A549 treated with AZD2906 at 1 μM for 4 hours (cell line): ENCODE measurements at places on chromosomes 2 and 18. TPM values are rescaled to one million over a fixed set of nuclear protein-coding genes. Genes with fewer than 3 reads are reported as not detected.

TLX2 gene
- total RNA-seq, result 0.24 to 0.37 TPM (median 0.30 TPM) in 5 replicates

MTIF2 gene
- total RNA-seq, result 36.5 to 48.9 TPM (median 39.0 TPM) in 5 replicates

SERPINB4 gene
- total RNA-seq, result 0.06 to 0.17 TPM (median 0.10 TPM) in 5 replicates

POTEI gene
- 0.01 TPM in 1 of 5 replicates, not detected in the others for total RNA-seq
